ENCODE measurements at places on chromosomes 12 and 14.

DNA sequence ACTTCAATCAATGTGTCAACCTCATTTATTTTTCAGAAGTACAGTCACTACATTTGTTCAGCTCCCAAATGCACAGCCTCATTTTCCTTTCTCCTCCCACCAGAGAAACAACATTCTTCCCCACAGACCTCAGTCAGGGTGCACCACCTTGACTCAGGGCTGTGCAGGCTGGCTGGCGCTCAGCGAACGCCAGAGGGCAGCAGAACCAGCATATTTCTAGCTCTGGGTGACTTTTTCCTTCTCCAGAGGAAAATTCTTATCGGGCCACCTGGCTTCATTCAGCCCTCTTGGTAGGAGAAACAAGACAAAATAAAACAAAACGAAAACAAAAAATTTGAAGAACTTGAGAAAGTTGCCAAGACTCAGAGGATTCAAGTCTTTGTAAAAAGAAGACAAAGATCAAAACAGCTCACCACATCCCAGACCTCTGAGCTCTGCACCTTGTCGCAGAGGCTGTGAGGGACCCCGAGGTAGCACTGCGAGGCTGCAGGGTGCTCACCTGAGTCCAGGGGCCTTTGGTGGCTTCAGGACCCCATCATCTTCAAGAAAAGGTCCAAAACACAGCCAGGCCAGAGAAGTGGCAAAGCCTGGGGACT, 33.7 kb downstream of the PAH start:
- DNase-seq, result no peak

DNA sequence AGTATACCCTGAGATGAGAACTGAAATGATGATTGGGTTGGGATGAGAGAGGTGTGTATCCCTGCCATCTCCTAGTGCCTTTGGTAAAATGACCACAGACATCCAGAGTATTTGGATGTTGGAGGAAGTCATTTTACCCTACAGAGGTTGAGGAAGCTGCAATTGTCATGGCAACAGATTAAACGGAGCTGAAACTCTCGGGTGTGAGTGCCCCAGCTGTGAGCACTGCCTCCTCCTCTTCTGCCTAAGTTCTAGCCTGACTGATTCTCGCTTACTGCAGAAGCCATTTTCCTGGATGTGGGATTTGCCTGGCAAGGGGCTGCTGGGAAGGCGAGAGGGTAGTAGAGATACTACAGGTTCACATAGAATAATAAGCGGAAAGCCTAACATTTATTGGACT, 10.3 kb upstream of the PPP4R4 start:
- DNase-seq, result no peak

GRCh38 chr14:66624336-66624937, 116.5 kb downstream of the GPHN start:
- DNase-seq, result peak; percentile 48

DNA sequence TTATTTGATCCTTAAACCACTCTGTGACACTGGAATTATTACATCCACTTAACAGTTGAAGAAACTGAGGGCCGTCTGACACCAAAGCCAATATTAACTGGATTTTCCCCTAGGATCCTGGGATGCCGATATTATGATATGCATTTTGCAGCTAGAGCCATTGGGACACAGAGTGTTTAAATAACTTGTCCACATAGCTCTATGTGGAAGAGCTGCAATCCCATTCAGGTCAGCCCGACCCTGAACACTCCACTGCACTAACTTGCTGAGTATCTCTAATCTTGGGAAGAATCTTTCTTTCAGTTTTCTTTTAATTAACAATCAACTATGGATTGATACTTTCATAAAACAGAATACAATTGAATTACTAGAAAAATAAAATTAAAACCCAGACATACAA, 37.9 kb downstream of the RMST start:
- DNase-seq, result no peak

GRCh38 chr12:100554608-100555077, 18.8 kb upstream of the GAS2L3 start:
- peak; percentile 54 for DNase-seq

DNA sequence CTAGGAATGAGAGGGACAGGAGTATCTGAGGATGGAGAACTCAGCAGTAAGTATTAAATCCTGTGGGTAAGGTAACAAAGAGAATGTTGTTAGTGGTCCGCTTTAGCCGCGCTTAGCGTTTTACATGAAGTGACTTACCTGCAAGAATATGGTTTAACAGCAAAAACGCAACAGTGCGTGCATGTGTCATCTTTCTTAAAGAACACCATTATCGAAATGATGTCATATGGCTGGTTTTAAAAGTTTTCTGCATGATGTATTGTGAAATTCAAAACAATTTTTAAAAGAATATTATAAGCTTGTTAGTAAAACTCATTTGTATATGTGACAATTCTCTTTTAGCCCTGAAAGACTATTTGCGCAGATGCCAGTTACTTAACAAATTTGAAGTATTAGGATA, 1.7 kb downstream of the LEMD3 start:
- DNase-seq, result no peak

- DNase-seq, result no peak
Observed at GRCh38 chr12:132162508-132163031, 18.3 kb downstream of the NOC4L start.

GRCh38 chr12:110134691-110135411, 10.7 kb downstream of the IFT81 start:
- DNase-seq, result no peak

DNA sequence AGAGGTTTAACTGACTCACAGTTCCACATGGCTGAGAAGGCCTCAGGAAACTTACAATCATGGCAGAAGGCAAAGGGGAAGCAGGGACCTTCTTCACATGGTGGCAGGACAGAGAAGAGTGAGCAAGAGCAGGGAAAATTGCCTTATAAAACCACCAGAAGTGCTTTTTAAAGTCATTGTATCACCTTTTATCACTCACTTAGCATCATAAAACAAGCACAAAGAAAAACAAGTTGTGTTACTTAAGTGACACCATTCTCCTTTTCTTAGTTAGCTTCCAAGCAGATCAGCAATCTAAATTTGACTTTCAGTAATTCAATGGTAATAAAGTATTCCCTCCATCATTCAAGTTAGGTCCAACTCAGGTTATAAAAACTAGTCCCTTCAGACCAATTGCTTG, 28.5 kb downstream of the OSBPL8 start:
- DNase-seq, result no peak

DNA sequence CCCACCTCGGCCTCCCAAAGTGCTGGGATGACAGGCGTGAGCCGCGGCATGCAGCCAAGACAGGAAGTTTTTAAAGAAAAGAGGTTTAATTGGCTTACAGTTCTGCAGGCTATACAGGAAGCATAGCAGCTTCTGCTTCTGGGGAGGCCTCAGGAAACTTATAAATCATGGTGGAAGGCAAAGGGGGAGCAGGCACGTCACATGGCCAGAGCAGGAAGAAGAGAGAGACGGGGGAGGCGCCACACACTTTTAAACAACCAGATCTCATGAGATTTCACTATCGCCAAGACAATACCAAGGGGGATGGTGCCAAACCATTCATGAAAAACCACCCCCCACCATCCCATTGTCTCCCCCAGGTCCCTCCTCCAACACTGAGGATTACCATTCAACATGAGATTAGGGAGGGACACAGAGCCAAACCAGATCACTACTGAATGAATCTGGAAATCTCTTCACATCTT, 14.1 kb downstream of the CCDC63 start:
- DNase-seq, result no peak

DNA sequence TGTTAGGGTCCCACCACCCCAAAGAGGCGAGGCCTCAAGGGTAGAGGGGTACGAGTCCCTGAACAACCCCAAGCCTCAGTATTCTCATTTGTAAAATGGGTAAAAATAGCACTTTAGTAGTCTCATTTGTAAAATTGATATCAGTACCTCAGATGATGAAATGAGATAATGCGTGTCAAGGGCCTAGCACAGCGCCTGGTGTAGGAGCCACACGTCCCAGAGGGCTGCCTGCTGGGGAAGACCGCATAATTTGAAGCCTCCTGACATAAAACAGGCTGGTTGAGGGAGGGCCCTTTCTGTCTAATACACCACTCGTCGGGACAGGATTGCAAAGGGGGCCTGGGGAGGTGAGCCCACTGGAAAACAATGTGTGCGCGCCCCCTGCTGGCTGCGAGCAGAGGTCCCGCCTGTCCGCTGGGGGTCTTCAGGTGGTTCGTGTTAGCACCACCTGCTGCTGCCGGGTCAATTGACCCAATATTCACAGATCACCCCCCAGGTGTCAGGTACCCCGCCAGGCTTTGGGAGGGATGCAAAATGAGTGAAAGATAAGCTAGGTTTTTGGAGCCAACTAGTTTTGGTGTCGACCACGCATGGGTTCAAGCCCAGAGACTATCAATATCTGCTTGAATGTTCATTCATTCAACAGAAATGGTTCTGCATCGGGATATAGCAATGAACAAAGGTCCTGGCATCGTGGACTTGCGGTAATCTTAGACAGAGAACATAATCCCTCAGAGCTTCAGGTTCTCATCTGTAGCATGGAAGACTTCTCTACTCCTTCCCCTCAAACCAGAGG, 24.7 kb upstream of the IRF2BPL start:
- DNase-seq, result no peak

- DNase-seq, result no peak
Observed at GRCh38 chr12:104738776-104739642, 219.1 kb downstream of the SLC41A2 start.

- no peak for DNase-seq
Observed at GRCh38 chr12:18151036-18151435, 61.0 kb upstream of the RERGL start.

DNA sequence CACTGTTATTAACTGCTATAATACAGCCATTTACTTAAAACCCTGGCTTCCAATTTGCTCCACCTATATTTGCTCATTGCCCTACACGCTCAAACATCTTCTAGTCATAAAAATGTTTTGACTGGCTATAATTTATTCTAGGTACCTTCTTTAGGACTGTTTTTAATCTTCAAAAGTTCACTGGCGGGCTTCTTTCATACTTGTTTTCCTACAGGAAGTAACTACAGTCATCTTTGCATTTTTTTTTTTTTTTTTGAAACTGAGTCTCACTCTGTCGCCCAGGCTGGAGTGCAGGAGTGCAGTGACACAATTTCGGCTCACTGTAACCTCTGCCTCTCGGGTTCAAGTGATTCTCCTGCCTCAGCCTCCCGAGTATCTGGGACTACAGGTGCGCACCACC, 32.5 kb downstream of the MPHOSPH9 start:
- DNase-seq, result no peak

DNA sequence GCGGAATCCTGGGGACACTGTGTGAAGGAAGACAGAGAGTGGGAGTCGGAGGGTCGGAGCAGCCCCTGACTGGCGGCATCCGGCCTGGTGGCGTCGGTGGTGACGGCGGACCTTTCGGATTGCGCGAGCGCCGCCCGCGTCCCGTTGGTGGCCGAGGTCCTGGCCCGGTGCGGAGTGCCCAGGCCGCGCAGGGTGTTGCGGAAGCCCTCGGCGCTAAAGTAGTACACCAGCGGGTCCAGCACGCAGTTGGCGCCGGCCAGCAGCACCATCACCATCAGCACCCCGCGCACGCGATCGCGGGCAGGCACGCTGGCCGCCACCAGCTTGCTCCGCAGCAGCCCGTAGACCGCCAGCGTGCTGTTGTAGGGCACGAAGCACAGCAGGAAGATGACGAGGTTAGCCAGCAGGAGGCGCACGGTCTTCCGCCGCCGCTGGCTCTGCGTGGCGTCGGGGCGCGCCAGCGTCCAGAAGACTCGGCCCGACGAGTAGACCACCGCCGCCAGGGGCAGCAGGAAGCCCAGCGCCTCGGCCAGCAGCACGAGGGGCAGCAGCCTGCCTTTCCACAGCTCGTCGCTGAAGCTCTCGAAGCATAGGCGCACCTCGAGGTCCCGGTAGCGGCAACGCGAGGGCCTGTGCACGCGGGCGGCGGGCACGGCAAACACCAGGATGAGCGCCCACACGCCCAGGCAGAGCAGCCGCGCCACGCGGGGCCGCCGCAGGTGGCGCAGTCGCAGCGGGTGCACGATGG, 13.1 kb upstream of the CHD4 start:
- no peak for DNase-seq
